COLO829 (cell line): ENCODE measurements at places on chromosomes 13 and 19.
A peak's percentile ranks its signal among the peaks of the same experiment; 100 is the strongest.

DNA sequence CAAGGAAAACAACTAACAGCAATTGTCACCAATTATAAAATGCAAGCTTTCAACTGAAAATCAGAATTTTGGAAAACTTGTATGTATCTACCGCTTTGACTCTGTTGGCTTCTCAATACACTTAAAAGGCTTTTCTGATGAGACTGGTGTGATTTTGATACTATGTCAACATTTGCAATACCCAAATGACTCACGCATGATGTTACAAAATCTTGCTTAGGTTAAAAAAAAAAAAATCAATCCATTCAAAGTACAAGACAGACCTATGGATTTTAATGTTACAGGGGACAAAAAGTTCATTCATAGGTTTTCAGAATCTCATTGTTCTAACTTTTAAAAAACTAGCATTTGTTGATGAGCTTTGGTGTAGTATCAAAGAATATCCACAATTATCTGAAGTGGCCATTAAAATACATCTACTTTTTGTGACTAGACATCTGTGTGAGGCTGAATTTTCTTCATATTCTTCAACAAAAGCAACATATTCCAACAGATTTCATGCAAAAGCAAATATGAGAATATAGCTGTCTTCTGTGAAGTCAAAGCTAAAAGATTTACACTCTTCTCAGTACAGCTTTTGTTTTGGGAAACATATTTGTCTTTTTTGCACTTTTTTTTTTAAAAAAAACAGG lies 10.7 kb downstream of the ELF1 start:
- DNase-seq: peak; percentile 47

GRCh38 chr19:54902061-54902460 lies 3.9 kb upstream of the NCR1 start:
- DNase-seq: no peak

- DNase-seq: no peak
Measured at GRCh38 chr13:96229356-96229755, 139.4 kb downstream of the HS6ST3 start.

DNA sequence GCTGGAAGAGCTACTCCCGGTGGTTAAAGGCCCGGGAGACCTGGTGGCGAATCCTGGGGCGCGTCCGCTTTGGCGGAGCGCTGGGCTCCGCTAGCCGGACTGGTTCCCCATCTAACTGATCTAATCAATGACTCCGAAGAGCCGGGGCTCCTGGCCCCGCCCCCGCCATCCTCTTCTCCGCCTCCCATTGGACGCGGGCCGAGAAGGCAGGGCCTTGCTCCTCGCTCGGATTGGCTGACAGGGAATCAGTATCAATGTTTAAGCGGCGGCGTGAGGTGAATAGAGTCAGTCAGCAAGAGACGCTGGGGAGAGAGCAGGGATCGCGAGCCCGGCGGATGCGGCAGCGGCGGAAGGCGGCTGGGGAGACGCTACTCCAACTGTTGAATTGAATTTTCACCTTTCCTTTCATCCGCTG lies 1.7 kb upstream of the PCDH17 start:
- peak; percentile 83 for DNase-seq

DNA sequence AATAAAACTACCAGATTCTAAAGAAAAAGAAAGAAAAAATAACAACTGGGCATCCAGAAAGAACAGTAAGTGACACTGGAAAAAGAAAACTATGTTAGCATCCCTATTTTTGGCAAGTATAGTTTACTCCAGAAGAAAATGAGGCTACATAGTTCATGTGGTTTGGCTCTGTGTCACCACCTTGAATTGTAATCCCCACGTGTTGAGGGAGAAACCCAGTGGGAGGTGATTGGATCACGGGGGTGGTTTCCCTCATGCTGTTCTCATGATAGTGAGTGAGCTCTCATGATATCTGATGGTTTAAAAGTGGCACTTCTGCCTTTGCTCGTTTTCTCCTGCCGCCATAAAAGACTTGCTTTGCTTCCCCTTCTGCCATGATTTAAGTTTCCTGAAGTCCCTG lies 76.9 kb downstream of the ITGBL1 start:
- no peak for DNase-seq

DNA sequence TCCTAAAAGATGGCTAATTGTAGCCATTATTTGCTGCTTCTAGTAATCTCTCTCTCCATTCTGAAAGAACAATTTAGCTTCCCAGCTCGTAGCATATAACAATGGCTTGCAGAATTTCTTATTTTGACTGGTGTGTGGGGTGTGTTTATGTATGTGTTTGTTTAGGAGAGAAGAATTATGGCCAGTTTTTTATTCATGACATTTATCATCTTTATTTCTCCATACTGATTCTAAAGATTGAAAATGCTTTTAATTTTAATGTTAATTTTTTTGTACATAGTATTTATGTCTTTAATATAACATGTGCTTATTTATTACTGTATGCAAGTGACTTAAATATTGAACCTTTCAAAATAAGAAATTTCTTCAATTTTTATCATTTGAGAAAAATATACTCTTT lies 115.8 kb upstream of the TMTC4 start:
- no peak for DNase-seq

DNA sequence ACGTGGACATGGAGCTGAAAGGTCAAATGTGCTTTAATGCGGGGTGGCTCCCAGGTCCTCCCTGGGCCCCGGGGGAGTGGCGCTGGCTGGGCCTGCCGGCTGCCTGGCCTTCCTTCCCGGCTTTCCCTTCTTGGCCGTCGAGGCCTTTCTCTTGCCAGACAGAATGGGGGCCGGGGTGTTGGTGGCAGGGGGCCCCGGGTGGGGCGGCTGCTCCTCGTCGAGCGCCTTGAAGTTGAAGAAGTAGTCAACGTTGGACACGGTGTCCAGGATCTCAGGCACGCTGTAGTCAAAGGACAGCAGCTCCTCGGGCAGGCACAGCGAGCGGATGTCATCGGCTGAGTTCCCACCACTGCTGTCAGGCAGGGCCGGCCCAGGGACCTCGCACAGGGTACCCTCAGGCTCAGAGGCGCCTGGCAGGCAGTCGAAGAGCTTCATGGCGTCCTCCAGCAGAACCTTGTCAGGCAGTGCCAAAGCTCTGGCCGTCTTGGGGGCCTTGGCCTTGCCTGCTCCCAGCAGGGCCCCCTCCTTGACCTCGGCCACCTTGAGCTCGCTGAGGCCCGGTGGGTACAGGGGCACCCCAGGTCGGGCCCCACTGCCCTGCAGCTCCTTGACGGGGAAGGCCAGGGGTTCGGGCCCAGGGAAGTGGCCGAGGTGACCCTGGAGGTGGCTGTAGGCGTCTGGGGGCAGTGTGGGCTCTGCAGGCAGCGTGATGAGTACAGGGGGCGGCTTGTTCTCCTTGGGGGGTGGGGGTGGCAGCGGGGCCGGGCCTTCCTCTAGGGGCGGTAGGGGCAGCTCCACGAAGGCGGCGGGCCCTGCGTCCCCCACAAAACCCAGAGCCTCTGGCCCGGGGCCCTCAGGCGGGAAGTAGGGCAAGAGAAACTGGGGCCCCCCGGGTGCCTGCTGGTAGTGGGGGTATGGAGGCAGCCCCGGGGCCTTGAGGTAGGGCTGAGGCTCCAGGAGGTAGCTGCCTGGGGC lies 1.3 kb downstream of the PRR22 start:
- DNase-seq: no peak

- no peak for DNase-seq
Measured at GRCh38 chr19:39401070-39401548, 5.5 kb upstream of the ZFP36 start.
